NCI-H1092 treated with DMSO at 0.1 percent for 48 hours (cell line): ENCODE measurements at places on chromosomes 3 and 15.

GRCh38 chr3:151430821-151431484 lies 29.9 kb downstream of the IGSF10 start:
- DNase-seq = no peak

DNA sequence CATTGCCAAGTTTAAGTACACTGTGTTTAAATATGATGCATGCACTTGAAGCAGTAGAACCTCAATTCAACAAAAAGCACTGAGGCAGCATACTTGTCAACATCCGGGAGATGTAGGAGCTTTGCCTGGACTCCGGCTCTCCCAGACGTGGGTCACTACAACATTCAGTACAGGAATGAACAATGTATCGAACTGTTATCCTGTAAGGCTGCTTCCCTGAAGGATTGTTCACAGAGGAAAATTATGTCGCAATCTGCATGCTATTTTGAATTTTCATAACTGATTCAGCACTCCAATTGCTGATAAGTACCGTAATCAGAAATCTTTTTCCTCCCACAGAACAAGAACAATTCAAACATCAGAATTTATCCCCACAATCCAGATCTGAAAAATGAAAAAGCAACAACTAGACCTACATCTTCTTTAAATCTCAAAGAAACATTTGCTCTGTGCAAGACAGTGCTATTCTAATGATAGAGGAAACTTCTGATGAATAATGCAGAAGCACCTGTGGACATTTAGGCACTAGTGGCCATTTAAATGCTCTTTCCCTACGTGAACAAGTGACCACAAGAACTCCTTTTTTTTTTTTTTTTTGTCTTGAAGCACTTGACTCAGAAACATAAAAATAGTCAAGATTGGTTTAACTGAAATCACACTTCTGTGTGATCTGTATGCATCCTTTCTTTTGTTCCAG lies 113.4 kb downstream of the PLCH1 start:
- no peak for DNase-seq

- DNase-seq = no peak
Measured at GRCh38 chr15:80426316-80426715, 22.1 kb downstream of the ARNT2 start.

DNA sequence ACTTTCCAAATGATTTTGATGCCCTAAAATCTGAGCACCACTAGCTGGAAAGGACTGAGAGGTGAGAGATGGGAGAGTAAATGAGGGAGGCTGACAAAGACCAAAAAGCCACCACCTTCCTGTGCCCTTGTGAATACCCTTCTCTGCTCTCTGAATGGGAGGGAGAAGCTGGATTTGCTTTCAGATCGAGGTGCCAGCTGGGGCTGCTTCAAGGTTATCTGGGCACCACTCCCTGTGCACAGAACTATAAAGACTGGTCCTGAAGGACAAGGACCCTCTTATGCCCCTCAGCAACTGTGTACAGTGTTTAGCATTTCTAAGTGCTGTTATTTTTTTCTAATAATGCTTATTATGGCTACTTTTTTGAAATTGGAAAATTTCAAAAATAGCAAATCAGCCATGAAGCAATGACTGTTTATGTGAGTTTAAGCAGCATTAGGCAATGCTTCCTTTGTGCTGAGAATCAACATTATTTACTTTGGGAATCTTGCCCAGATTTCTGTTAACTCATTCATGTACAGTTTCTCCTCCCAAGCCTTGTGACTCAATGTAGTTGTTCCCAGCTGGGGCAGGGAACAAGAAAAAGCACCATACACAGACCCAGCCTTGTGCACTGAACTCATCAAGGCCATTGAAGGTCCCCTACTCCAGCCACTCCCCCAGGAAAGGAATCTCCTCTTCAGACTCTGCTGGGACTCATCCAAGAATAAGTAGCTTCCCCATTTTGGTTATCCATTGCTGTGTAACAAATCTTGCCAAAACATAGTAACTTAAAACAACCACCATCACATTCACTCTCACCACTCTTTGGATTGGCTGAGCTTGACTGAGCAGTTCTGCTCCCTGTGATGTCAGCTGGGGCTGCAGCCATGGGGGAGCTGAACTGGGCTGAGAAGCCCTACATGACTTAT lies 37.3 kb upstream of the CDV3 start:
- peak; percentile 60 for DNase-seq

DNA sequence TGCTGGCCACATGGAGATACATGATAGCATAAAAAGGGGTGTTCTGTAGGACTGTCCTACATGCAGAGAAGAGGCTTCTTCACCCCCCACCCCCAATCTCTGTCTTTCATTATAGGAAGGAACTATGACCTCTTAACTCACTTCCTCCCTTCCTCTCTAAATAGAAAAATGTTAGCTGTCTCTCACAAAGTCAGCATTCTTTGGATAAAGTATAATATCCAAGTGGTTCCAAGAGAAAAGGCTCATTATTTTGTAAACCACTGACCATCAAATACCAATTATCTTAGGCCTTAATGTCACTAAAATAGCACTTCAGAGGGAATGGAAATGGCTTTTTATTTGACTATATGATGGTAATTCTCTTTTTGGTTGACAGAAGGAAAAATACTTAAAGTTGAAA lies 95.3 kb upstream of the SLC2A2 start:
- no peak for DNase-seq

- no peak for DNase-seq
Measured at GRCh38 chr3:187491371-187491770, 123.2 kb downstream of the RTP4 start.

DNA sequence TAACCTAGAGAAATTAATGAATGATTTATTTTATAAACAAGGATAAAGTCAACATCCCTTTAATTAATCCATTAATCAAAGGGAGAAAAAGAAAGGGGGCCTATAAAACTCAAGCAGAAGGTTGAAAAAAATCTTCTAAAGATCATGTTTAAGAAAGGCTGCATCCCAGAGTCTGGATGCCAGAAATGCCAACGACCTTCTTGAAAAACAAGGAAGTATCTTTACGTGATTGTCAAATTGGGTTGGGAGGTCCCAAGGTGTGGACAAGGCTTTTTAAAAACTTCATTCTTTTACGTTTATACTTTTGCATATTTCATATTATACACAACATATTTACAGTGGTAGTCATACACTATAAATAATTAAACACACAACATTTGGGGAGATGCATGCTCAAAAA lies 1.6 kb downstream of the GOLGB1 start:
- DNase-seq = no peak

- no peak for DNase-seq
Measured at GRCh38 chr3:188624384-188624783, 470.4 kb downstream of the LPP start.

DNA sequence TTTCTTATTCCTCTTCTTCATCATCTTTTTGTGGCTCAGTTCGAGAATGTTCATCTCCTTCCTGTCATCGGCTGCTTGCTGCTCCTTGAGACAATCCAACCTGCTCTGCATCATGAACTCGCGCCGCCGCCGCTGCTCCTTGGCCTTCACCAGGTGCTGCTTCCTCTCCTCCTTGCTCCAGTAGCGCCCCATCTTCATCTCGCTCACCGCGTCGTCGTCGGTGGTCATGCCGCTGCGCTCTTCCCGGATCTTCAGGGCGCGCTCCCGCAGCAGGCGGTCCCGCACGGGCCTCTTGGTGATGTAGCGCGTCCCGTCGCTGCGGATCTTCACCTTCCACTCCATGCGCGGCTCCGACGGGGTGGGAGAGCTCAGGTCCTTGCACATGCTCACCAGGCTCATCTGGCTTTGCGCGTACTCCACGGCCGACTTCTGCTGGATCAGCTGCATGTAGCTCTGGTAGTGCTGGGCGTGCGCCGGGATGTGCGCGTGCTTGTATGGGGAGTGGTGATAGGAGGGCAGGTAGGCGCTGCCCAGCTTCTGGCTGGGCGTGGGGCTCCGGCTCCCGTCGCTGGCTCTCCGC lies 241.2 kb downstream of the PDZRN3 start:
- no peak for DNase-seq

DNA sequence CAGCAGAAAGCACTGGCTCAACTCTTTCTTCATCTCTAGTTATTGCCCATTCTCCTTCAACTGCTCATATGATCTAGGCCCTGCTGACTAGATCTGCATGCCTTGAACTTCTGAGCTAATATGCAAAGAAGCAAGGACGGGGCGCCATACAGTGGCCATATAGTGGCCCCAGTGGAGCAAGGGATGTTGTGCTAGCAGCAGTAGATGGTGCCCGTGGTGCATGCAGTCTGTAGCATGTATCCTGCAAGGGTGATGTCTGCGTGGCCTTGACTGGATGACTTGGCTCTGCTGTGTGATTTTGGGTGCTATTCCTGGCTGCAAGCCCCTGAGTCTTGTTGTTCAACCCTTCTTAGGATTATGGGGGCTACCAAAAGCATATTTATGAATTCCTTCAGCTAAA lies 12.2 kb upstream of the NMD3 start:
- no peak for DNase-seq

DNA sequence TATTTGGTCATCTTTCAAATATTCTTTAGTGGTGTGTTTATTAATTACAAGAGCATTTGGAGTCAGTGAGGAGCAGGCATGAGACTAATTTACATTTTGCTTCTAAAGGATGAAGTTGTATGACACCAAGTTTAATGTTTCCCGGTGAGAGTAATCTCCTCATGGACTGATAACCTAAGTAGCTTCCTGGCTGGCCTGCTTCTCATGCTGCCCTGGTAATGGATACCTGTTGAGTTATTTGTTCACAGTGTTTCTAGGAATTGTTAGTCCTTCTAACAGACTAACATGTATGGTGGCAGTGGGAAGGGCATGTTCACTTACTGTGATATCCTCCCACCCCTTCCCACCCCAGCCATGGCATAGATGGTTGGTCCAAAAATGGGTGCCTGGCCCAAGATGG lies 69.3 kb upstream of the CMTM7 start:
- no peak for DNase-seq

- DNase-seq = peak; percentile 67
Measured at GRCh38 chr3:160919942-160920341, 163.9 kb downstream of the PPM1L start.

- no peak for DNase-seq
Measured at GRCh38 chr15:44542596-44542995, 5.6 kb downstream of the EIF3J start.

DNA sequence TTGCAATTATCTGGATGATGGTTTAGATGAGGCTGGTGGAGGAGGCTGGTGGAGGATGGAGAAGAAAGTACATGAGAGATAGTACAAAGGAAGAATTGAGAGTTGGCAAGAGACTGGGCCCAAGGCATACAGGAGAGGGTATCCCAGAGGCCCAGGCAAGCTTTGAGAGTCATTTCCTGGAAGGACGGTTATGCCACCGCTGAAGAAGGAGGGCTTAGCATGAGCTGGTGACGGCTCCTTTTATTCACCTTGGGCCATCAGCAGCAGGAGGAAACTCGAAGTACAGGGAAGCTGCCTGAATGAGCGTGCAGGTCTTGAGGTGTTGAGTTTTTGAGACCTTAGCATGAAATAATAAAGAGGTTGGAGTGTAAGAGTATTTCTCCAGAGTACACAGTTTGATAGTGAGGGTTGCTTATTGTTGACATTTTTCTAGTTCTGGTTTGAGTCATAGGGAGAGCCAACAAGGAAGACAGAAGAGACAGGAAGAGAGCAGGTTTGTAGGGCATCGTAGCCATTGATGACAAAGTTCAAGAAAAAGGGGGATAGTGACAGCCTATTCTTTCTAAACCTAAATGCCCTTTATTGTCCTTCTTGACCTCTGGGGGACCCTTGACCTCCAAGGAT lies 13.8 kb downstream of the THSD4 start:
- no peak for DNase-seq

DNA sequence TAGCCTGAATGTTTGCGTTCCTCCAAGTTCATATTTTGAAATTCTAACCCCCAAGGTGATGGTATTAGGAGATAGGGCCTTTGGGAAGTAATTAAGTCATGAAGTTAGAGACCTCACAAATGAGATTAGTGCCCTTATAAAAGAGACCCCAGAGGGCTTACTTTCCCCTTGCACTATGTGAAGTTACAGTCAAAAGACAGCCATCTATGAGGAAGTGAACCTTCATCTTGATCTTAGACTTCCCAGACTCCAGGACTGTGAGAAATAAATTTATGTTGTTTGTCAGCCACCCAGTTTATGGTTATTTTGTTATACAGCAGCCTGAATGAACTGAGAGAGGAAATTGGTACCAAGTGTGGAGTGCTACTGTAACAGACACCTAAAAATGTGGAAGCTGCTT lies 74.4 kb downstream of the DAPK2 start:
- no peak for DNase-seq

DNA sequence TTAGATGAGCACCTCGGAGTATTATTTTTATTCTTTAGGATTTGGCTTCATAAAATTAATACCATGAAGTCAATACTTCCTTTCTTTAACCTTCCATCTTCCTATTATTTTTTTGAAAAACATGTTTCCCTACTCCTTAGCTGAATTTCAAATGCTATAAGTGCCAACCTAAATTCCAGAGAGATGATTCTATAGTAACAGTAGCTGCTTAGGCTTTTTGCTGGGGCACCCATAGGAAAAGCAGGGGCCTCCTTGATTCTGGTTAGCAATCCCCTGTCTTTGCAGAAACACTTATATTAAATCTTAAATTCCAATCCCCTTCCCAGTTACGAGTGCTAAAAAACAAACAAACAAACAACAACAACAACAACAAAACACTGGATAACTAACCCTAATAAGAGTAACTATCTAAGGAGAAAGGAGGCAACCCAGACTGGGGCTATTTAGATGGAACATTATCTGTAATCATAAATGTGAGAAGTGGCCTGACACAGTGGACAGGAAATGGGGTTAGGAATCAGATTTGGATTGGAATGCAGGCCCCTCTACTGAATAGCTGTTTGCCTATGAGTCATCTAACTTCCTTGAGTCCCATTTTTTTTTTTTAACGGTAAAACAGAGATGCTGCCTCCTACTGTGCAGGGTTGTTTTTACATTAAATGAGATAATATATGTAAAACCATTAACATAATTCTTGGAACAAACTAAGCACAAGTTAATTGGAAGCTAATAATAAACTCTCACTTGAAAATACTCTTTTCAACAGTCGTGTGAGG lies 148.1 kb downstream of the WDR72 start:
- DNase-seq = no peak

DNA sequence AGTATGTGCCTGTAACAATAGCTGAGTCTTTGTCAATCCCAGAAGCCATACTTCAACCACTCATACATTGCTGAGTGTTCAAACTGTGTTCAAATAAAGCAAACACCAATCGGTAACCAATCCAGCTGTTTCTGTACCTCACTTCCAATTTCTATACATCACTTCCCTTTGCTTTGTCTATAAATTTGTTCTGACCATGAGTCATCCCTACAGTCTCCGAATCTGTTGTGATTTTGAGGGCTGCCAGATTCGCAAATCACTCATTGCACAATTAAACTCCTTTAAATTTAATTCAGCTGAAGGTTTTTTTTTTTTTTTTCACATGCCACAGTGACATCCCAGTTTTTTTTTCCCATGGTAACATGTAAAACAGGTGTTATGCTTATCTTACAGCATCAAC lies 870.3 kb downstream of the NAALADL2 start:
- no peak for DNase-seq

DNA sequence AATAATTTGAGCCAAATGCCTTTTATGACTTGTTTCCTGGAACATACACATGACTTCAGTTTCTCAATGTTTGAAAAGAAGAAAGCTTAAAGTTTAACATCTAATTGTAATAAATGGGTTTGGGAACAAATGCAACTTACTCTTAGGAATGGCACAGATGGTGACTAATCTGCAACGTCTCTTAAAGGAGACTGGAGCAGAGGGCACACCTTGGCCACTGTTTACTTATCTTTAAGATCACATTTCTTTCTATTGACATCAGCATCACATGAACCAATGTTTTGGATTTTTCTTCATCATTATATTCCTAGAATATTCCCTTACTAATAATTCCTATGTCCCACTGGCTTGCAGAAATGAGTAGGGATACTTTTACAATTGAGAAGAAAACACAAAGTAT lies 229.5 kb downstream of the CHL1 start:
- DNase-seq = no peak

- no peak for DNase-seq
Measured at GRCh38 chr15:85005746-85006145, 24.1 kb downstream of the PDE8A start.
